Astrocyte (in vitro differentiated cells and primary cell): ENCODE measurements at places on chromosomes 4 and X. TPM values are rescaled to one million over a fixed set of nuclear protein-coding genes. Genes with fewer than 3 reads are reported as not detected.

- DNase-seq, result peak; percentile 82
Observed at GRCh38 chr4:124060261-124060918, 652.1 kb downstream of the ANKRD50 start.

Gene SPP1
- total RNA-seq, result 153 and 217 TPM in 2 replicates

- no peak for DNase-seq
Observed at GRCh38 chrX:2620576-2620975, 70.5 kb upstream of the CD99 start.

Gene FRMD7
- 0.09 TPM in 1 of 2 replicates, not detected in the other for total RNA-seq

DNA sequence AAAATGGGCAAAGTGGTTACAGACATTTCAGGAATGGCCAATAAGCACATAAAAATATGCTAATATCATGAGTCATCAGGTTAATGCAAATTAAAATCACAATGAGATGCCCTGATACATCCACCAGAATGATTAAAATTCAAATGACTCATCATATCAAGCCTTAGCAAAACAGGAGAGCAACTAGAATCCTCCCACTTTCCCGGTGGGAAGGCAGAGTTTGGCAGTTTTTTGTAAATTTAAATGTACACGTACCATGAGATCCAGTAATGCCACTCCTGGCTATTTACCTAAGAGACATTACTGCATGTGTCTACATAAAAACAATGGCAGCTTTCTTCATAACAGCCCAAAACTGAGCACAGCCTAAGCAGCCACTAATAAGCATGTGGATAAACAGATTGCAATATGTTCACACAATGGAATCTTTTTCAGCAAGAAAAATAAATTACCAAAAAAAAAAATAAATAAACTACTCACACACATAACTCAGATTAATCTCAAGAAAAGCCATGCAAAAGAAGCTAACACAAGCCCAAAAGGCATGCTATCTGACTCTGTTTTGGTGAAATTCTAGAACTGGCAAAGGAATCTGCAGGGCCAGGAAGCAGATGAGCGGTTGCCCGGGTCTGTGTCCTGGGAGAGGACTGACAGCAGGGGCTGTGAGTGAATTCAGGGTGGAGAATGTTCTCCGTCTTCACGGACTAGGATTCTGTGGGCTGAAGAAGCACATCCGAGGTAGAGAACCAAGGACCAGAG, 48.8 kb downstream of the AFAP1 start:
- DNase-seq, result peak; percentile 97

- no peak for DNase-seq
Observed at GRCh38 chr4:122577189-122577553, 43.7 kb downstream of the IL21 start.

Gene SPATA18
- total RNA-seq, result 19.0 and 20.7 TPM in 2 replicates

Gene DSPP
- not detected in 2 replicates for total RNA-seq

- DNase-seq, result no peak
Observed at GRCh38 chr4:130073145-130073790, 977.3 kb downstream of the C4orf33 start.

DNA sequence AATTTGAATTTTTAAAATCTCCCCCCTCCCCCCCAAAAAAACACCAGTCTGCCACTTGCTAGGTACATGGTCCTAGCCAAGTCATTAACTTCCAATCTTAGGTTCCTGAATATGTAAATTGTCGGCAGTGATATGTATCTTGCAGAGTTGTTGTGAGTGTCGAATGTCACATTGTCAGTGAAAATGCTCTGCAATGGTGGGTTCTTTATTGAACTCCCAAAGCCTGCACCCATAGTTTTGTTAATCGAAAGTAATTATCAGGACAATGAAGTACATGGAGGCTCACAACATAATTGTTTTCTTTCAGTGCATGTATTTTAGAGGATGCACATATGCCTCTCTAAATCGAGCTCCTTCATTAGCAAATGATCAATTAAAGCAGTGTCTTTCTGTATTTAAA, 185.6 kb upstream of the S100G start:
- DNase-seq, result no peak

DNA sequence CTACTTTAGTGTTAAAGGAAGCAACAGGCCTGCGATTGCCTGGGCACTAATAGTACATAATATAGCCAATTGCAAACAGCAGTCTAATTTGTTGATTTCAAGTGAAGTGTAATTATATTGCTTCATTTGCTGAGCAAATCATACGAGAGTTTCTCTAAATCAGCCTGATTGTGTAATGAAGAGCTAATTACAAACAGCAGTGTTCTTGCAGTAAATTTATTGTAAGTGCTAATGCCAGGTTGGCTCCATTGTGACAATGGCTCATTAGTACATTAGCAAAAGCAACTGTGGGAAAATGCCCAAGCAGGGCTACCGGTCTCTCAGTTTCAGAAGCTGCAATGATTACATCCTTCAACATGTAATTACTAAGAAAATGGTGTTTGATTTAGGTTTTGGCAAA, 591.5 kb downstream of the GALNTL6 start:
- DNase-seq, result no peak

DNA sequence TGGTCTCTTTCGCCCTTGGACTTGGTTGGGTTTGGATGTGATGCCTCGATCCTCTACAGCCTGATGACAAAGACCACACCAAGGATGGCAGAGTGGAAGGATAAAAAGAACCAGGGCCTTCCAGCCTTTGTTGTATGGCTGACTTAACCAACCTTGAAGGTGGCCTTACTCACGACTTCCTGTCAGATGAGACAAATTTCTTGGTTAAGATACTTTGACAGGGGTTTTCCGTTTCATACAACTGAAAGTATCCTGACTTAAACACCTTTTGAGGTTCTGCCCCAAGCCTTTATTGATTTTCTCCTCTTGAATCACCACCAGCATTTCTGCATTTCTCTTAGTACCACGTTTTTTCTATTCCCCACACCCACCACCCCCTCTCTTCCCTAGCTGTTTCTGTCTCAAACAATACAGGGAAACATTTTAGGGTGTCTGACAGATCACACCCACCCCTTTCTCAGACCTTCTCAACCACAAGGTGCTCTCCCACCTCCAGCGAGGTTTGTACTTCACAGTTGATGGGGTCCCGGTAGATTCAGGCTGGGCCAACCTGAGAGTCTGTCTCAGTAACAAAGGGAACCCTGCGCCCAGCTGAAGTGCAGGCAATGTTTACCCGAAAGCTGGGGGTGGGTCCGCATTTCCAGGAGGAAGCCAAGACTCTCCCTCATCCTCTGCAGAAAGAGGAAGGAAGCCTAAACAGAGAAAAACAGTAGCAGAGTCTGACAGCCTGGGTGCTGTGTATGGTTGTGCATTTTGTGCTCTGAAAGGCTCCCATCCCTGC, 5.0 kb upstream of the TSPAN5 start:
- DNase-seq, result no peak

- DNase-seq, result no peak
Observed at GRCh38 chr4:102061133-102061532, 270.6 kb downstream of the BANK1 start.

- no peak for DNase-seq
Observed at GRCh38 chr4:6262847-6263487, 6.7 kb upstream of the WFS1 start.

DNA sequence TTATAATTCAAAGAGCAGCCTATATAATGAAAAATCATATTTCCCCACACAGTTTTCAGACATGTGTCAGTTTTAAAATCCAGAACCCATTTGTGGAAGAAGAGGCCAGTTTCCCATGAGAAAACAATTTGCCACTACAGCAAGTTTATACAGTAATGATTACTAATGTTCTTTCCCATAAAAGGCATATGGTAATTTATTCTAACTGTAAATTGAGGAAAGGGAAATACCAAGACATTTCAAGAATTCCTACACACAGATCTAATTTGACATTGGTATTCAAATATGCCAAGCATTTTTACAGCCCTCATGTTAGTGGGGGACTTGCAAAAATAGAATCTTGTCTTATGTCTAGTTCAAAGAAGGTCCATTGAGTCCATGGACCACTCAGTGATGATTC, 1368.6 kb downstream of the FSTL5 start:
- no peak for DNase-seq

DNA sequence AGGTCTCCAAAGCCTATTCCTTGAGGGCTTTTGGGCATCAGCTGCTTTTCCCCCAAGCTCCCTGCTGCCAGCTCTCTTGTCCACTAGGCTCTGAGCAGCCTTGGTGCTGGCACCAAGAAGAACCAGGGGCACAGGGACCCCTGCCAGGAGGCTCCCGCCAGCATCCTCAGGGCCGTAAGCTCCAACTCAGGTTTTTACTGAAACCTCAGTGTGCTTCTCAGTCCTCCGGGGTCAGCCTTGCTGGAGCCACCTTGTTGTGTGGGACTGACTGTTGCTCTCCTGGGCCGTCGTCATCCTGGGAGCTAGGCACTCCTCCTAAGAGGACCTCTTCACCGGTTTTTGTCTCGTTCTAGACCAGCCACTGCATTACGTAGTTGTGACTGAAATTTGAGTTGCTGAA, 38.9 kb downstream of the NOP14 start:
- DNase-seq, result no peak

DNA sequence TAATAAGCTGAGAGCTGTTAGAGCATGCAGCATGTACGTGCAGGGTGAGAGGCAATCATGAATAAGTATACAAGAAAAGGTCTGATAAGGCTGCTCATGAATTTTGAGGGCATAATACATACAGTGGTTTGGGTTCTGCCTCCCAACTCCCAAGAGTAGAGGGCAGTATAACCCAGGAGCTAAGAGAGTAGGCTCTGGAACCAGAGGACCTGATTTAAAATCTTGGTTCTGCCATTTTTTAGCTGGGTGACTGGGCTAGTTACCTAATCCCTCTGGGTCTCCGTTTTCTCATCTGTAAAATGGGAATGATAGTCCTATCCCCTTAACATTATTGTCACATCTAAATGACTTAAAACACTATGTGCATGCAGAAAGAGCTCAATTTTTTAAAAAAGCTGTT, 85.3 kb downstream of the LNX1 start:
- DNase-seq, result no peak

- DNase-seq, result no peak
Observed at GRCh38 chrX:100680756-100681155, 36.8 kb downstream of the SRPX2 start.

DNA sequence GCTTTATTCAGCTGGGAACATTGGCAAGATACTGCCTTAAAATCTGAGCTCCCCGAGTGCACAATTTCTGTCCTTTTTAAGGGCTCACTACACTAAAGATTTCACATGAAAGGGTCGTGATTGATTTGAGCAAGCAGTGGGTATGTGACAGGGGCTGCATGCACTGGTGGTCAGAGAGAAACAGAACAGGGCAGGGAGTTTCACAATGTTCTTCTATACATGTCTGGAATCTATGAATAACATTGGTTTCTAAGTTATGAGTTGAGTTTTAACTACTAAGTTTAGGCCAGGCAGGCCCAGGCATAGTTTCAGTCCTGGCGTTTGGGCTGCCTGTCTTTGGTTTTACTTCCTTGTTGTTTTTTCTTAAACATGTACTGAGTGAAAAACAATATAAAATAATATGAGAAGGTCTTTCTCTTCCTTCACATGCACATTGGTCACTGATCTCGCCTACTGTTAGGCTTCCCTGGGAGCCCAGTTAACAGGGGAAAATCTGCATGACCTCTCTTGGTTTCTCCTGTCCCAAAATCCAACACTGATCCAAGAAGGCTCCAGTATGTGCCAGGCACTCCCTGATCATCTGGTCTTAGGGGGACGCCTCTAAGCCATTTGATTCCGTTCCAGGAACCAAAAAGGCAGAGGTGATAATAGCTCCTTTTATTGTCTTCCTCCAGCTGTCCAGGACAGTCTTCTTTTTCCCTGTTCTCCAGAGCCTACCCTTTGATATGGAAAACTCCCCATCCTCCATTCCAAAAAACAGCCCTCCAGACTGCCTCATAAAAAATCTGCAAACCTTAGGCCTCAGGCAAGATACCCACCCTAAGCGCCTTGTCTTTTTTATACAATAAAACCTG, at the start of gene UGT2B17:
Gene UGT2B17 (minus strand): TSS at position 51 of the 854 bp plus-strand sequence. CDS start 7,838 bp downstream, outside the sequence.
- no peak for DNase-seq

Gene MMAA
- 8.5 and 10.4 TPM in 2 replicates for total RNA-seq

- DNase-seq, result no peak
Observed at GRCh38 chr4:122047456-122048425, 95.9 kb upstream of the TRPC3 start.

DNA sequence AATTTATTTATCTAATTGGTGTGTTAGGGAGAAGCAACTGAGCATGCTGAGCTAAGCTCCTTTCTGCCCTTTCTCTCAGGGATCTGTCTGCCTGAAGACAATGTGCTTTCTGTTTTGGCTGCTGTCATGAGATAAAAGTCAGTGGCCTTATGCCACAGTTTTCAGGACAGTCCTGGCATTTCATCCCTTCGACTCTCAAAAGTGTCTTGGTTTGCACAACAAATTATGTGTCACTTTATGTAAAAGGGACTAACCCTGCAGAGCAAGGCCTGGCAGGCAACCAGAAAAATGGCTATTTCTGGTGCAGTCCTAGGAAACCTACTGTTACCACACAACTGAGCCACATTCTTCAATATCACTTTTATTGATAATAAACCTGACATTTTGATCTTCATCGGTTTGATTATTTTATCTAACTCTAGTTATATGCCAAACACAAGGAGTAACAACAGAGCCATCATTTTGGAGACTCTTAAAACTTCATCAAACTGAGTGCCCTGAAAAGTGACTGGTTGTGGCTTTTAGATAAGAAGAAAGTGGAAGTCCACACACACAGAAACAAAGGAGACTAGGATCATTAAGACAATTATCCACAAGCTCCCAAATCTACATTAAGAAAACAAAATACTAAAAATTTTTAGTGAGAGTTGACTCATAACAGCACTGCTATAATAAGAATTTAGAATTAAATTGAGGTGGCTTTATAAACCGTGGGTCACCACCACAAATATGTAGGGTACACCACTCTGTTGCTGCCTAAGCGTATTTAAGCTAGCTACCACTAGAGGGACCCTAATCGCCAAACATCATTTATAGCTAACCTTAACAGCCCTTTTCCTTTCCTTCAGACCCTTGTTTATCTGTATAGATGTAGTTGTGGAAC, 95.9 kb upstream of the PTPN13 start:
- peak; percentile 61 for DNase-seq

GRCh38 chr4:163673848-163674697, 179.6 kb downstream of the TMA16 start:
- DNase-seq, result no peak

DNA sequence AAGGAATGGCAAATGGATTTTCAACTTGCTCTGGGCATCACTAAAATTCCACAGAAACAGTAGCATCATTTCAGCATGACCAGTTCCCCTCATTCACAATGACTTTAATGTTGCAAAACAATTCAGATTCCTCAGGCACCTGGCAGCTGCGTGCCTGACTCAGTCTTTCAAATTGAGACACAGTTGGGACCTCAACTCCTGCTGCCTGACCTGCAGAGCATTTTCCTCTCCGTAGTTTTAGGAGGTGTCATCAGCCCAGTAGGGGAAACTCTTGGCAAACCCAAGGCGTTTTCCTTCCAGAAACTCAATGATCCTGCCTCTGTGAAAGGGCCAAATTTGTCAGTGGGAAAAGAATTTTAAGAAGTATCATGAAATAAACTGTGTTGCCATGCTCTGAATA, 388.9 kb downstream of the SPRY1 start:
- DNase-seq, result peak; percentile 99

Gene PAPSS1
- total RNA-seq, result 100 and 102 TPM in 2 replicates
